Thymus (tissue), 14 donors: ENCODE measurements at places on chromosomes 1 and 21.
A peak's percentile ranks its signal among the peaks of the same experiment; 100 is the strongest.

- no peak for DNase-seq
Observed at GRCh38 chr1:47679301-47679791, 241.5 kb downstream of the FOXD2 start.

- DNase-seq = no peak
Observed at GRCh38 chr1:218933513-218933912, 240.2 kb upstream of the LYPLAL1 start.

DNA sequence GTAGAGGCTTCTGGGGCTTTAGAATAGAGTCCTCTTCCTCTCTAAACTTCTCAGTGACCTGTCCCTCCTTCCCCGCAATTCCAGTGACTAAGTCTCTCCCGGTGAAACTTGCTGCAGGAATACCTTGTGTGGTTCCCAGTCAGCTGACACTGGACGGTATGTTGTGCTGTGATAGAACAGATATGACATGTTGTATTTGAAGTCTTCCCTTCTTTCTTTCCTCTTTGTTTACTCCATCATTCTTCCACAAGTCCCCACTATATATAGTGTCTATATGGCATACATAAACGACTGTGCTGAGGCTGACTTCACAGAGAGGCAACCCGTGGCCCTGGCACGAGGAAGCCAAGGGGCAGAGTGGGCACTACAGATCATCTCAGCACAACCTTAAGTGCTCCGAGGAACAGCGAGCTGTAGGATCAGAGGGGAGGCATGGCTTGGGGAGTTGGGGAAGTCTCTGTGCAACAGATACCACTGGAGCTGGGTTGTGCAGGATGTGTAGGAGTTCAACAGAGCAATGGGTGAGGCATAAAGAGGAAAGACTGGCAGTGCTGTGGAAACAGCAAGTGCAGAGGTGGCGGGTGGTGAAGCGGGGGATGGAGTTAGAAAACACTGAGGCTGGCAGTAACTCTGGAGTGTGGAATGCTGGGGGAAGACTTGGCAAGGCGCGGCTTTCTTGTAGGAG lies 237.8 kb downstream of the TRABD2B start:
- no peak for DNase-seq

- DNase-seq = no peak
Observed at GRCh38 chr1:32500387-32501209, 35.7 kb downstream of the ZBTB8B start.

GRCh38 chr1:60448850-60449249 lies 375.3 kb upstream of the C1orf87 start:
- no peak for DNase-seq

GRCh38 chr1:167455786-167456446 lies 62.4 kb downstream of the CD247 start:
- DNase-seq = peak; percentile 72

DNA sequence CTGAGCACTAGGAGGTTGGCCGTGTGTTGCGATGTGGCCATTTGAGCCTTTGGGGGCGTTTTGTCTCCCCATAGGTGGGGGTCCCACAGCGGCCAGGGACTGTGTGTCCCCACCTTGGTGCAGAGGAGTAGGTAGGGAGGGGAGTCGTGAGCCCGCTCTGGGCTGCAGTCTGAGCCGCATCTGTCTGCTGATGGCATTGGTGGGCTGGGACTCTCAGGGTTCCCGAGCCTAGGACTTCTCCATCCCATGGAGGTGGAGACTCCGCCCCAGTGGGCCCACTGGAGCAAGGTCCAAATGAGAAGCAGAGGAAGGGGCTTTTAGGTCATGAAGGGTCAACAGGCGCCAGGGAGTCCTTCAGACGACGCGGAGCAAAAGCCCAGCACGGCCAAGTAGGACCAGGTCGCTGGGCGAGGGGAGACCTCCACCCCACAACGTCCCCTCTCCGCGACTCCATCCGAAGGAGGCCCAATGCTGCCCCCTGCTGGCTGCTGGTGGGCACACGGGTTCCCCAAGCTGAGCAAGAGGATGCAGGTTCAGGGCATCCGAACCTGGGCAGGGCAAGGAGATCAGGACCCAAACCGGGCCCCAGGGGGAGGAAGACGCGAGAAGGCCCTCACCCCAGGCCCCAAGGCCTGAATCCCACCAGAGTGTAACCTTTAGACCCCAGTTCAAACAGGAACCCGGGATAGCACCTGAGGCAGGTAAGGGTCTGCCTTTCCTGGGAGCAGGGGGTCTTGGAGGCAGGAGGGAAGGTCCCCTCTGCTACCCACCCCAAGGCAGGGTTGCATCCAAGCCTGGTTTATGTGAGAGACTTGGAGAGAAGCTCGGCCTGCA lies 14.9 kb downstream of the TTC34 start:
- peak; percentile 59 for DNase-seq

DNA sequence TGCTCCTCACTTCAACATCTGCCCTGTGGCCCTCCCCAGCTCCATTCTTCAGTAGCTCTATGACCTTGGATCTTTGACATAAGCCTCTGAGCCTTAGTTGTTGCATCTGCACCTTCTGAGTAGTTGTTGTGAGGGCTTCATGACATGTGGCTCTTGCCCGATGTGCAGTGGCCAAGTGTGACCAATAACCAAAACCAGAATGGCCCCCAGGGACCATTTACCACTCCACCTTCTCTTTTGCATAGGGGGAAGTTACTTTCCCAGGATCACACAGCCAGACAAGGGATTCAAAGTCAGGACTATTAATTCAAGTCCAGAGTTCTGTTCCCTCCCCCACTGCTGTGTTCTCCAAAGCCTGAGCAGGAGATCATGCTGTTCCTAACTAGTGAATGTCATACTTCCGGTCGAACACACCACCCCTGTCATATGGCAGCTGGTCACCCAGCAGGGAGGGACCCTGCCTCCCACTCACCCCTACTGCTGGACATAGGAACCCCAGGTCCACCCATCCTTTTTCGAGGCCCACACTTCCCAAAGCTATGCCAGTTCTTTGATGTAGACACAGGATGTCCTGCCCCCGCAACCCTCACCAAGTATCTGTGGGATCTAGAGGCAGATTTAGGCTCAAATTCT lies 4.0 kb downstream of the FGR start:
- no peak for DNase-seq

- no peak for DNase-seq
Observed at GRCh38 chr1:177122461-177123251, 41.9 kb downstream of the ASTN1 start.

DNA sequence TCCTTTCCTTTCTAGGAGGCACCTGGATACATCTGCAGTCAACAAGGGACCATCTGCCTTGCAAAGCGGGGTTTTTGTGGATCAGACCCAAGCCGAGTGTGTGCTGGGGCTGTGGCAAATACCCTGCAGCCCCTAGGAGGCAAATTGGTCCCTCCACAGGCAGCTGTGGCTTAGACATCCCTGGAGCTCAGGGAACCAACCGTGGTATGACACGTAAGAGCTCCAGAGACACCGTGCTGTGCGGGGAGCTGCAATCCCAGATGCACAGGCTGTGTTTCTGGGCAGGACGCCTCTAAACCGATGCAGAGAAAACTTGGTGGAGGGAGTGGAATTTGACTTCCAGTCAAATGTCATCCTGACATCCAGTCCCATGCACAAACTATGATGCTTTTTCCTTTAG lies 141.5 kb downstream of the KAZN start:
- no peak for DNase-seq

DNA sequence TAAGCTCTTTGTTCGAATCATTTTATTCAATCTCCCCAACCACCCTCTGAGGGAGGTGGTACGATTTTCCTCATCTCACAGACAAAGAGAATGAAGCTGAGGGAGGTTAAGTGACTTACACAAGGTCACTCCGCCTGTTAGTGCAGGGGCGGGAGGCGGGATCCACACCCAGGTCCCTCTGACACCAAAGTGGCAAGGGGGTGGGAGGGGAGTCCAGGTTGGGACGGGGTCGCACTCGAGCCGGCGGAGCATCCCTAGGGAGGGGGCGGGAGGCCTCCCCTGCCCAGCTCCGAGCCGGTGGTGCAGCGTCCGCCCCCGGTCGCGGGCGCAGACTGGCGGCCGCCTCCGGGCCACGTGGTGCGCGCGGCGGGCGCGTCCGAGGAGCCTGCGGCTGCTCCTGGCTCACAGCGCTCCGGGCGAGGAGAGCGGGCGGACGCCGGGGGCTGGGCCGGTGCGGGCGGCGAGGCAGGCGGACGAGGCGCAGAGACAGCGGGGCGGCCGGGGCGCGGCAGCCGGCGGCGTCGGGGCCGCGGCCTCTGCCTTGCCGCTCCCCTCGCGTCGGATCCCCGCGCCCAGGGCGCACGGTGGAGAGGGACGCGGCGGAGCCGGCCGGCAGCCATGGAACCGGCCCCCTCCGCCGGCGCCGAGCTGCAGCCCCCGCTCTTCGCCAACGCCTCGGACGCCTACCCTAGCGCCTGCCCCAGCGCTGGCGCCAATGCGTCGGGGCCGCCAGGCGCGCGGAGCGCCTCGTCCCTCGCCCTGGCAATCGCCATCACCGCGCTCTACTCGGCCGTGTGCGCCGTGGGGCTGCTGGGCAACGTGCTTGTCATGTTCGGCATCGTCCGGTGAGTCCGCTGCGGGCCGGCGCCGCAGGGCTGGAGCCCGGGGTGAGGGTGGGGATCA lies at the start of gene OPRD1:
Gene OPRD1, plus strand, starts transcription at position 405 of the 903 bp plus-strand sequence. Its CDS starts 214 bp downstream, at position 619.
- DNase-seq = no peak

DNA sequence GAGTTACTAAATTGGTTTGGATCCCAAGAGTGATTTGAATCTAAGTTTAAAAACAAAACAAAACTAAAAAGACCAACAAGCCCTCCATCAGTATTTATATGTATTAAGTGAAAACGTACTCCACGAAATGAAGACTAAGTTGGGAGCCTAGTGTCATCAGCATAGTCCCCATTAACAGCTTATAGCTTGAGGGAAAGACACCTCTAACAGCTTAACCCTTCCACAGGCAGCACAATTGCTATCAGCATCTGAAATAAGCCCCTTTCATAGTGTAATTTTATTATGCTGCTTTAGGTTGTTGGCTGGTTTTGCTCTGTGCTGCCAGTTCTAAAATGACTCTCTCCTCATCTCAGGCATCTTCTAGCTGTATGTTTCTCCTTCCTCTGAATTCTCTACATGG lies 25.8 kb upstream of the ST6GALNAC5 start:
- no peak for DNase-seq

GRCh38 chr1:3566951-3567804 lies 44.1 kb downstream of the MEGF6 start:
- no peak for DNase-seq

- no peak for DNase-seq
Observed at GRCh38 chr1:53825306-53825705, 12.8 kb downstream of the NDC1 start.

DNA sequence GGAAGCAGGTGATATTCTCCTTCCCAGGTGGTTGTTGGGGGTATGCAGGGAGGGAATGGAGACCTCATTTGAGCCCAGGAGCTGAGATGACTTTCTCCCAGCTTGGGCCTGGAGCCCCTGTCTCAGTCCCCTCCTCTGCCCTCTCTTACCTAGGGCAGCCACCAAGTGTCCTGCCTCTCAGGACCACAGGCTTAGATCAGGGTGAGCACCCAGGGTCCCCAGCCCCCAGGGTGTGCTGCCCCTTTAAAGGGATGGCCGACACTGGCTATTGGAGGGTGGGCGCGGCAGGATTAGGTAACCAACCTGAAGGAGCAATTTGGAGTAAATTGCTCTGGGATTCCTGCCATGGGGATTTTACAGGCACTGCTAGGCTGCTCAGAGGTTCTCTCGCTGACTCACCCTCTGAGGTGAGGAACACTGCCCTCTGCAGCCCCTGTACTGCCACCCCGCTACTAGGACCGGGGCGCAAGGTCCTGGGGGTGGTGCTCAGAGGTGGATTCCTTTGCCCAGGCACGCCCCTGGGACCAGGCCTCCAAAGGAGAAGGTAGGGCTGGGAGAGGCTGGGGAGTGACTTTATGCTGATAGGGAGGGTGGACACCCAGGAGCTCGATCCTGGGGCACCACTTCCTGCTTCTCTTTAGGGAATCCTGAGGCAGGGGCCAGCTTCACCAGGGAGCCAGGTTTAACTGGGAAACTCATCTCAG lies 1.5 kb downstream of the RPS6KA1 start:
- no peak for DNase-seq

- DNase-seq = no peak
Observed at GRCh38 chr1:230632273-230632873, 9.9 kb upstream of the COG2 start.

DNA sequence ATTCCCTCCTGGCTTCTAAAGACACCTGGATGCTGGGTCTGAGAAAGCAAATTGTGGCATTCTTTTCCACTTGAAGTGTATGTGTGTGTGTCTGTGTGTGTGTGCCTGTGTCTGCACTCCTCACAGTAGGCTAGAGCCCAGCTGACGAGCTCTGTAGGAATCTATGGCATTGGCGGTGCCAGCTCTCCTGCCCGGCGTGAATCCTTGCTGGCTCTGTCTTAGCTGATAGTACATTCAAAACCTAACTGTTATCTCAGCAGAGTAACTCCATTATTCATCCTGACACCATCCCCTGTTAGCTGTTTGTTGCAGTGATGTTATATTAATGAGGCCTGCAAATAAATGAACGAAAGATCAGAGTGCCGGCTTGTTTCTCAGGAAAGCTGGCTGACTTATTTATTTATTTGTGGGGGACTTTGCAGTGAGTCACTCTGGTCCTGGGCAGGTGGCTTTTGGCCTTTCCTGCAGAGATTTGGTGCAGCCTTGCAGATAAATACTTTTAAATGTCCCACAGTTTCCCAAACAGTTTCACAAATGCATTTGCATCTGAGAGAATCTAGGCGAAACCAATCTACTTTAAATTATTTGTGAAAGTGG lies 160.6 kb upstream of the CD34 start:
- no peak for DNase-seq

- DNase-seq = no peak
Observed at GRCh38 chr1:204728045-204728444, 42.5 kb upstream of the LRRN2 start.

DNA sequence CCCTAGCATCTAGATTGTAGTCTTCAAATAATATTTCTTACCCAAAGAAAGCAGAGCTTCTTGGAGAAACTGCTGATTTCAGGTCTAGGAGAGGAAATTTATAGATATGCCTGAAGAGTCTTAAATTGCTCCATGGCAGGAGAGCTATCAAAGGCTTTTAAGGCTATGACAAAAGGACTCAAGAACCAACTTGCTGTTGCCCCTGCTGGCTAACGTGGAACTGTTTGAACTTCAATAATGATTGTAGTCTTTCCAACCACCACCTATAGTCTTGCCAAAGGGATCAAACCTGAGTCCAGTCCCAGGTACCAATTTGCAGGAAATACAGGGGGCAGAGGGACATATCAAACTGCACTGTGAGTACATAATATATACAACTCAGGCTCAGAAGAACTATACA lies 336.2 kb upstream of the ESRRG start:
- DNase-seq = no peak
